ENCODE measurements at places on chromosomes 13 and 19.

- no peak for DNase-seq
Measured at GRCh38 chr19:27674701-27675100, 1538.2 kb downstream of the UQCRFS1 start.

DNA sequence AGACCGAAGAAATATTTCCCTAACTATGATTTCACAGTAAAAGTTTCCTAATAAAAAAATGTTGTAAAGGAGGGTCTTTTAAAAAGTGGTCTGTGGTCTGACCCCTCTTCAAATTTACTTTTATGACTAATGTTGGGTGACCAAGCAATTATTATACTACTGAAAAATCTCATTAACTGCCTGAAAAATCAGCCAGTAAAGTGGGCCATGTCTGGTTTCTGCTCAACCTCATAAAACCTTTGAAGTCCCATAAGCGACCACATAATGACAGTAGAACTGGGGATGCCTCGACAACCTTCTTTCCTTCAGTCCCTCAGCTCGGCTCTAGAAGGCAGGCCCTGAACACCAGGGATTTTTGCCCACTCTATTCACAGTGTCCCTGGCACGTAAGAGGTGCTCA, 434.3 kb downstream of the EFNB2 start:
- DNase-seq, result no peak

- DNase-seq, result peak; percentile 69
Measured at GRCh38 chr13:75636436-75637180, 478 bp downstream of the LMO7 start.

DNA sequence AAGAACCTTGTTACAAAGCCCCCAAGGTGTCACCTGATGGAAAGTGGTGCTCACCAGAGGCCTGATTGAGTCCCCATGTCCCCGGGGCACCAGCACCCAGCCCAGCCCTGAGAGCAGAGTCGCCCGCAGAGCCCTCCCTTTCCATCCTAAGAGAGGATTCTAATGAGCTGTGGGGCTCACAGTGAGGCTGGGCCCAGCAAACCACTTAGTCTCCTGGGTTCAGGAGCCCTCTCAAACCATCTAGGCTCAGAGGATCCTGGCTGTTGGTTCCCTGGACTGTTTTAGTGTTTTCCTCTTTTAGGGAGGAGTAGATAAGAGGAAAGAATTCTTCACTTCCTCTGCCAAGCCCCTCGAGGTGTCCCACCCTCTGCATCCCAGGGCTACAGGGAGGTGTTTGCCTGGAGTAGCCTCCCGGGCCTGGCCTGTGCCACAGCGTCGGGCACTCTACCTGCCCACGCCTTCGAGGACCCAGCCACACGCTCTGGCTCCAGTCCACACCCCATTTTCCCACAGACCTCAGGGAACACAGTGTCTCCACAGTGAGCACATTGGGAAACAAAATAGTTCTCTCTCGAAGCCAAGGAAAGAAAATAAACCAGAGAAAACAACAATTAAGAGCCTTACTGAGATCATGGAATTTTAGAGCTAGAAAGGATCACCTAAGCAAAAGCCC, 34.4 kb downstream of the DHRS12 start:
- no peak for DNase-seq

GRCh38 chr19:873084-873483, 13.6 kb downstream of the CFD start:
- DNase-seq, result peak; percentile 84

DNA sequence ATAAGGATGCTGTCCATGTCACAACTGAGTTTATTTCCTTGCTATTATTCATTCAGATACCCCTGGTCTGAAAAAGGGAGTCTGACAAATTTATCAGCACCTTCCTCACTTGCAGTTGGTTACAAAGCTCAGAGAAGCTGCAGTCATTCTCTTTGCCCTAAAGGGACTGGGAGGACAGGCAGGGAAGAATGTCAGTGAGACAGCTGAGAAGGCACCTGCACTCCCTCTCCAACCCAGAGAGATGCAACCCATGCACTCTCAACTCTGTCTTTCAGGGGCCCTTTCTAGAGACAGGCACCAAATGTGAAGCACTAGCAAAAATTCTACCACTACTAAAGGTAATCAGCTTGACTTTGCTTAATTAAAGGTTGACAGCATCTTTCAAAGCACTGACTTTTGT, 83.3 kb downstream of the CRYL1 start:
- DNase-seq, result no peak

DNA sequence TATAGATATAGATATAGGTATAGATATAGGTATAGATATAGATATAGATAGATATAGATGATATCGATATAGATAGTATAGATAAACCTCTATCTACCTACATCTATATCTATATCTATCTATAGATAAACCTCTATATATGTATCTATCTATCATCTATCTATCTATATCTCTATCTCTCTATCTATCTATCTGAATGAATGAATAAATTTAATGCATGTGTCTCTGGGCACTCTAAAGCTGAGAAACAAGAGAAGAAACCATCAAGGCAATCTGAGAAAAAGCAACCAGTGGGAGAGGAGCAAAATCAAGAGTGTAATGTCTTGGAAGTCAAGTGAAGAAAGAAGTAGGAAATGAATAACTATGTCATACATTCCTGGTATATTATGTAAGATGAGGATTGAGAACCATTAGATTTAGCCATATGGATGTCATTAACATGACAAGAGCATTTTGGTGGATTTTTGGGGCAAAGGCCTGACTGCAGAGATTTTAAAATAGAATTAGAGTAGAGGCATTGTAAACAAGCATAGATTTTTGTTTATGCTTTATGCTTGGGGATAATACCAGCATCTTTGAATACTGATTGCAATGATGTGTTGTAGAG, 1262.7 kb upstream of the MIR17HG start:
- no peak for DNase-seq

DNA sequence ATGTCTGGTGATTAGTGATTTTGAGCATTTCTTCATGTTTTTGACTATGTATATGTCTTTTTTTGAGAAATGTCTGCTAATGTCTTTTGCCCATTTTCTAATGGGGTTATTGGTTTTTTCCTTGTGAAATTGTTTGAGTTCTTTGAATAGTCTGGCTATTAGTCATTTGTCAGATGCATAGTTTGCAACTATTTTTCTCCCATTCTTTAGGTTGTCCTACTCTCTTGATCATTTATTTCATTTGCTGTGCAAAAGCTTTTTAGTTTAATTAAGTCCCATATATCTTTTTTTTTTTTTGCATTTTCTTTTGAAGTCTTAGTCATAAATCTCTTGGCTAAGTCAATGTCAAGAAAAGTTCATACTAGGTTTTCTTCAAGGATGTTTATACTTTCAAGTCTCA, 449.8 kb downstream of the DACH1 start:
- DNase-seq, result no peak

- DNase-seq, result peak; percentile 68
Measured at GRCh38 chr19:50912727-50913716, 1.8 kb upstream of the KLK4 start.

GRCh38 chr19:13154911-13155471, 4.8 kb downstream of the IER2 start:
- DNase-seq, result peak; percentile 69

DNA sequence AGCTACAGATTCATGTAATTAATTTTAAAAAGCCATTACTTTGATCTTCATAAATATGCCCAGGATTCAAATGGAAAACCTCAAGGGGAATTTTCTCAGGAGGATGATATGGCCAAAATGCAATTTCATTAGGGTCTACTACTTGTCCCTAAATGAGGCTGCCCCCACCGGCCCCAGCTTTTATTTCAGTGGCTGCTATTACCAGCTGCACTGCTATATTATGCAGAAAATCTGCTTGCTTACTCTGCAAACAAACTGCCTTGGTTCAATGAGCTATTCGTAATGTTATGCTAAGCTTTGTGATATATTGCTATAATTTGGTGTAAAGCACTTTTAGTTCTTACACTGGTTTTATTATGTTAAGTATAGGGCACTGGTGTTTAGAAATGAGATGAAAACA, 137.3 kb upstream of the TMTC4 start:
- no peak for DNase-seq

DNA sequence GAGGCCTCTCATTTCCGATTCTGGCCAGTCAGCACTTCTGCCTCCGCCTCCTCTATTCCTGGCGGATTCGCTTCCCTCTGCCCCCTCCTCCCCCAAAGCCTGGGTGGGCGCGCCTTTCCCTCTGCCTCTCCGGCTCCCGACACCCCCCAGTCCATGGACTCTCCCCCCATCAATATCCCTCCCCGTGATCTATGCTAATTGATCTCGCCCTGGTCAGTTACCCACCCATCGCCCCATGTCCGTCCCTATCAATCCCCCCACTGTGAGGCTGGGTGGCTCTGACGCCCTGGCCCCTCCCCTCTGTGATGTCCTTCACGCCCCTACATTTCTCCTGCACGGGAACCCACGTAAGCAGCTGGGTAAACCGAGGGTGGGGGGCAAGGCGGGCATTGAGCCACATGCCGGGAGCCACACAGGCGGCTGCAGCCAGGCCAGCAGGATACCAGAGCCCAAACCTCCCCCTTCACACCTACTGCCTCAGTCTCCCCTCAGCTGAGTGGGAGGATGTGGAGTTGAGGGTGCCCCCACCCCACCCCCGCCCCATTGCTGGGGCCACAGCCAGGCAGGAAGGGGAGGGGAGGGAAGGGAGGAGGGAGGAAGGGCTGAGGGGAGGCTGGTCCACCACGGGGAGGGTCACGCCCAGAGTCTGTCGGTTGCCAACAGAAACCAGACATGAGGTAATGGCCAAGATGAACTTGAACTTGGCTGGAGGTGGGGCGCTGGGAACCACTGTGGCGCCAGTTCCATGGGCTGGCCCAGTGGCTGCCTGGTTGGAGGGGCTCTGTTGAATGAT, 21.0 kb downstream of the SMIM24 start:
- no peak for DNase-seq

DNA sequence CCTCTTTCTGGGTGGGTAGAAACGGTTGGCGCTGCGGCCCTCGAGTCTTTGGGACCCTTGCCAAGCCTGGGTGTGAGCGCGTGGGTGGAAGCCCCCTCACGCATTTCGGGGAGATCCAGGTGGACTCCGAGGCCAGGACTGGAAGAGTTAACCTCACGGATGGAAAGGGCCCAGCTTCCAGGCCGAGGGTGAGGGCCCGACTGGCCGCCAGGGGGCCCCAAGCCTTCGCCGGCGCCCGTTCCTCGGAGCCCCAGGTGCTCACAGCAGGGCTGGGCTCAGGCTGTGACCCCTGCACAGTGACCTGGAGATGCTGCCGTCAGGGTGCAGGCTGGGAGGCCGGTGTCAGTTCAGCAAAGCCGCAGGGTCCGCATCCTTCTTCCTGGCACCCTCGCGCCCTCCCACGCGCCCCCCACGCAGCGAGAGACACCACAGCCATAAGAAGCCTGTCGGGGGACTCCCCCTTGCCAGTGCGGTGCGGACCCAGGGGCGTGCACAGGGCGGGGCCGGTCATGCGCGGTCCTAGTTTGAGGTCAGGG, 34.2 kb upstream of the TMEM255B start:
- peak; percentile 87 for DNase-seq

GRCh38 chr19:31140717-31141116, 208.5 kb downstream of the TSHZ3 start:
- DNase-seq, result no peak

Data from GM13976 (cell line).